ENCODE measurements at places on chromosomes 3 and 15.

DNA sequence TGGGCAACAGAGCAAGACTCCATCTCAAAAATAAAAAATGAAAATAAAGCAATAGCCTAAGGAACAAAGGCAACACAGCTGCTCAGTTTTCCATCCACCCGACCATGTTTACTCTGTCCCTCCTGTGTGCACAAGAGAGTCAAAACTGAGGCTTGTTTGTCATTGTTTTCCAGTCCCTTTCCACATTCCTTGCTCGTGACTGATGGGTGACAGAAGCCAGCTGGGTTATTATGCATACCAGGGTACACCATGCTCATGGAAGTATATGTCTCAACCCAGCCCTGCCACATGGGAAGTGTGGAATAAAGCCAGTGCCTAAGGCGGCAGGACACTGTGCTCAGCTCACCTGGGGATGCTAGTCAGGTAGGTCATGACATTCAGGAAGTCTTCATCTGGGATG is 49.5 kb downstream of the MCF2L2 start:
- no peak for DNase-seq

GRCh38 chr3:61561374-61562041 is at the start of gene PTPRG:
Gene PTPRG (plus strand): TSS chr3:61561571. CDS start chr3:61562288, 717 bp downstream.
- DNase-seq: peak; percentile 70

DNA sequence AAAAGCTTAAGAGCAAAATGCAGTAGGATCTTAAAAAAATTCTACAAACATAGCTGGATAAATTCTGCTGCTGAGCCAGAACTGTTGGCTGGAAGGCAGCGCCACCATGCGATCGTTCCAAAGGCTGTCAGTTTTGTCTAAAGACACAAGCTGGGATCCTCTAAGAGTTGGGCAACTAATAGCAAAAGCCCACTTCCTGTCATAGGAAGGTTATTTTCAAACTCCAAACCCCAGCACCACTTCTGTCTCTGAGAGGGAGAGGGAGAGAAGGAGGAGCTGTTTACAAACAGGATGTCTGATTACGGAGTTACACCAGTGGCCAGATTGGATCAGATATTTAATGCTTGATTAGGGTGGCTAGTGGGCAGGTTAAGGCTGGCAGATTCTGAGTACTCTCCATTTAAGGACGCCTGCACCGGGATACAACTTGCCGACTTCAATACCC is 44.0 kb downstream of the EIF4E3 start:
- peak; percentile 29 for DNase-seq

DNA sequence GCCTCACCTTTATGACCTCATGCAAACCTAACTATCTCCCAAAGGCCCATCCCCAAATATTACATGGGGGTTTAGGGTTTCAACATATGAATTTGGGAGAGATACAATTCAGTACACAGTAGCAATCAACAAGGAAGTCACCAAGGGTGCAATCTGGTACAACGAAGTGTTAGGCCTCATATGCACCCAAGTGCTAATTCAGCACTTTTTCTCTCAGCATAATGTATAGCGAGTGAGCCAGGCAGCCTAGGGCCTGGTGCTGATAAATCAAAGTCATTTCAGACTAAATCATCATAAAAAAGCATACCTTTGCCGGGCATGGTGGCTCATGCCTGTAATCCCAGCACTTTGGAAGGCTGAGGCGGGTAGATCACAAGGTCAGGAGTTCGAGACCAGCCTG is 11.7 kb upstream of the KBTBD8 start:
- DNase-seq: no peak

DNA sequence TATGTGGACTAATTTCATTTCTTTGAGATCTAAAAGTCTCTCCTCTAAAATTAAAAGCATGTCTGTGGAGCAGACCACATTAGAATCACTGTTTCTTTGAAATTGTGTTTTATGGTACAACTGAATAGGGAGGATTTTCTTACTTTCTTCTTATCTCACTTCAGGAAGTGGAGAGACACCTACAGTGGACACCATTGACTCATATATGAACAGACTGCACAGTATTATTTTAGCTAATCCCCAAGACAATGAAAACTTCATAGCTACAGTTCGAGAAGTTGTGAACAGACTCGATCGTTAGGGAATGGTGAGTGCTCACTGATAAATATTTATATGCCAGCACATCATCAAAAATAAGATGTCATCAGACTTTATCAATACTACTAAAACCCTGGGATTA is 58.3 kb downstream of the HMG20A start:
- no peak for DNase-seq

DNA sequence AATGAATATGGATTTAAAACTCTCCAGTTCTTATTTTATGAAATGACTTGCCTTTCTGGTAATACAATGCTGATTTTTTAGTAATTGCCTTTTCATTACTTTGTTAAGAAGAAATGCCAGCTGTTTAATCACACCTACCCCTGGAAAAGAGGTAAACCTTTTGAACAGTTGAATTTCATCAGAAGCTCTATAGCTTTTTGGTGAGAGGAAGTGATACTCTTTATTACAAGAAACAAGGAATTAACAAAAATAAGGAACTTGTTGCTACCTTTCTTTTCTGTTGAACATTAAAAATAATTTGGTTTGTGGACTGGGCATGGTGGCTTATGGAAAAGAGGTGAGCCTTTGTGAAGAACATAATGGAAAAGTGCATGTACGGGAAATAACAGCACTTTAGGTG is 19.7 kb downstream of the BLOC1S6 start:
- DNase-seq: no peak

DNA sequence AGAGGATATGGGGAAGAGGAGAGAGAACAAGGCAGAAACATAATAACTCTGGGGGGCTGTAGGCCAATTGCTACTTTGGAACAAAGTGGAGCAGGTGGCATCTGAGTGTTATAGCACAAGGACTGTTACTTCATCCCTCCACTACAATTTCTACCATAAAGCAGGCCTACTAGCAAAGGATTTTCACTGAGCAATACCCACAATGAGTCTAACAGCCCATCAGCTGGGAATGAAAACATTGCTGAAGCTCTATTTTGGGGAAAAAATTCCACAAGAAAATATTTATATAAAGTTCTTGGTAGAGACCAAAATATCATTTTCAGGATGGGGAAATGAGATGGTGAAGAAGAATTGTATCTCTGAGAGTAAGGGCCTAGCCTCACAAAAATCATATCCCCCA is 3.6 kb upstream of the SHC4 start:
- no peak for DNase-seq

DNA sequence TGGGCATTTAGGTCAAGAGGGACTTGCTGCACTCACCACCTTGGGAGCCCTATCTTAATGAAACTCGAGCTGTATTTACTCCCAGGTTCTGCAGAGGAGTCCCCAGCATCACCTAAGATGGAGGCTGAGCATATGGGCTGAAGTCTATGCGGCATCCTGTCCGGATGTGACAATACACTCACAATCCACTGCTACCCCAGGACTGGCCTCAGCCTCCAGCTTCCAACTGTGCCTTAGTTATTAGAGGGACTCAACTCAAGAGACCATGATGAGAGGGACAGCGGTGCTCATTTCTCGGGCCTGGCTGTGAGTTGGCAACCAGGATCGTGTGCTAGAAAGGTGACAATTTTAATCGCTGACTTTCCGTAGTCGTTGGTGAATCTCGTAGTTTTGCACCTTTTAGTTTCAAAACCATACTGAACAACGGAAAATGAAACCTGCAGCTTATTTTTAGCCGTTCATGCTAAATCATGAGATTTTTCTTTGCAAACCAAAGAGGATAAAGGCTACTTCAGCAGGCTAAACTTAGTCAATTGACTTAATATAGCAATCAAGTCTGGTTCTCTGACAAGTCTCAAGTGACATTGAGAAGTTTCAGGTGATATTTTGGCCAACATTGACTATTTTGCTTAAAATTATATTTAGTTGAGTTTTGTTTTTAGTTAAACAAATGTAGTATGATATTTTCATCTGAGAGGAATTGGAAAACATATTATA is 11.1 kb downstream of the ZBTB38 start:
- no peak for DNase-seq

GRCh38 chr3:57999417-58000115 is 8.7 kb upstream of the FLNB start:
- no peak for DNase-seq

GRCh38 chr15:40894681-40895448 is 615 bp downstream of the VPS18 start:
- peak; percentile 77 for DNase-seq

GRCh38 chr15:96337365-96338023 is 7.0 kb downstream of the NR2F2 start:
- DNase-seq: no peak

- no peak for DNase-seq
Observed at GRCh38 chr15:31528846-31529245, 202.2 kb downstream of the KLF13 start.

DNA sequence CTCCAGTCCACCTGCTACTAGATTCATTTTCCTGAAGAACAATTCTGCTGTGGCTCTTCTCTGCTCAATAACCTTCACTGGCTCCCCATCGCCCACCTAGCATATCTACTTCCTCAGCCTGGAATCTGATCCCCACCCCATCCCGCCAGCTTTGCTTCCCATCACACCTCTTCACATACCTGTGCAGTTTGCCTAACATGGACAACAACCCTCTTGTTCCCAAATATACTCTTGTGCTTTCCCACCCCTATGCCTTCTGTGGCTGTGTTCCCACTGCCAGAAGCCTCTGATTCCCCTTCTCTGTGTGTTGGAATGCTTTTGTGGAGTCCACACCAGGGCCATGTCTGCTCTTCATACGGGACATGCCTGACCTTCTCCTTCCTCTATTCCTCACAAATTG is 29.5 kb downstream of the CMTM7 start:
- DNase-seq: no peak

DNA sequence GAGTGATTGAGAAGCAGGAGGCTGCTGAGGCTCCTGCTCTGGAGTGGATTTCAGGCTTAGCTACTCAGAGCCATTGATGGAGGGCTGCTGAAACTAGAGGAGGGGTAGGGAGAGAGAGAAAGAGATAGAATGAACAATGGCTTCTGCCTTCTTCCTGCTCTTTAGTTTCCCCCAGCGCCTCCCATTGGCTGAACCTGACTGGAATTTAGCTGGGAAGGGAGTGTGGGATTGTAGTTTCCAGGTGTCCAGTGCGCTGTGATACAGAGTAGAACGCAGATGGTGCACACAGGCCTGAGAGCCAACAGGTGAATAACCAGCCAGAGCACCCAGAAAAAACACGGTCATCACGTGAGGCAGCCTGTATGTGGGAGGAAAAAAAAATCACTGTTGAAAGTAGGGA is 140.1 kb downstream of the IL20RB start:
- DNase-seq: no peak
